ENCODE measurements at places on chromosomes 16 and 17.

GRCh38 chr17:37225465-37225864 is 150.3 kb upstream of the C17orf78 start:
- no peak for DNase-seq

GRCh38 chr17:3889325-3890012 is 3.4 kb downstream of the CAMKK1 start:
- DNase-seq = no peak

- no peak for DNase-seq
Observed at GRCh38 chr16:88844419-88845036, 12.2 kb downstream of the GALNS start.

DNA sequence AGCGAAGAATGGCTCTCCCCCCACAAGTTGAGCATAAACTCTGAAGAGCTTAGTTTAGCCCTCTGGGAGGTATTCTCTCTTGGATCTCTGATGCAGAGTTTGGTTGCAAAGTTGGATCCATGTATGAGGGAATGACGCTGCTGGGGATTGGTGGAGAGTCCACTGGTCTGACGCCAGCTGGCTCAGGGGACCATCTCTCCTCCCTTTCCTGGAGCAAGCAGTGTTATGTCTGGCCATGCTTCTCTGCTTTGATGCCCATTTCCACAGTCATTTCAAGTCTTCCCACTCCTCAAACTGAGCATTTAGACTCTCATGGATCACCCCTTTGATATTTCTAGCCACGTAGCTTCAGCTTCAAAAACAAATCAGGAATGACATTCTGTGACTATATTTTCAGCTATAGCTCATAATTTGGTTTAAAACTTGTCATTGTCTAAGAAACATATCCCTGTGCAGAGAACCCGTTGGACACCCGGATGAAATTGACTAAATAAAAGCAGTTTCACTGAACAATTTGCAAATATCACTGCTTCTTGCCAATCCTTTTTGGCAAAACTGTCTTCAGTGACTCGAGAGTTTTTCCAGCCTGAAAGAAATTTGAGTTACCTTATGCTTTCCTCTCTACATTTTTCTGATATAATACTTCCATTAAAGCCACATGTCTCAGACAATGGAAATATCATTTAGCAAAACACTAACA is 193.4 kb upstream of the CDH11 start:
- DNase-seq = peak; percentile 90

DNA sequence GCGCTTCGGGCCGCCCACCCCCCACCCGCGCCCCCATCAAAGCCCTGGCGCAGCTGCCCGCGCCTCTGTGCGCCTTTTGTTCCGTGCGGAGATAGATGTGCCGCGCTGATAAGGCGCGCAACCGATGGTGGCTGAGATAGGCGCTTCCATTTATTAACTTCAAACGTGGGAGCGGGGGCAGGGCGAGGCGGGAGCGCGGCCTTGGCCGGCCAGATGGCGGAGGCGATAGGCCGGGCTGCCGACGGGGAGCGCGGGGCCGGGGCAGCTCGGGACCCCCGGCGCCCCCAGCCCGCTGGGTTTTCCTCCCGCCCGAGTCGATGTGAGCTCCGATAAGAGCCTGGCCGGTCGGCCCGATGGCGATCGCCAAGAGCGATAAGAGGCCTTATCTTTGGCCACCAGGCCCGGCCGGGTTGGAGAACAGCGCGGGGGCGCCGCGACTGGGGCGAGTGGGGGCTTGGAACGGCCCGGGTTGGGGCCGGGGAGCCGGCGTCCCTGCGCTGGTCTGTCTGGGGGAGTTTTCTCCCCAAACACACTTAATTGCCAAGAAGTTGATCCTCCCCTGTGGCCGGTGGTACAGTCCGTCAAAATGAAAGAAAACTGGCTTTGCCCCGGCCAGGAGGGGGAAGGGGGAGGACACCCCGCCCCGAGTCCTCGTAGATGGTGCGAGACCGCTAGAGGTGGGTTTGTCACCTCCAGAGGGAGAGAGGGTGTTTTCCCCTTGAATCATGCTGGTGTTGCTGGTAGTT is 2.7 kb downstream of the ZFPM1 start:
- DNase-seq = no peak

DNA sequence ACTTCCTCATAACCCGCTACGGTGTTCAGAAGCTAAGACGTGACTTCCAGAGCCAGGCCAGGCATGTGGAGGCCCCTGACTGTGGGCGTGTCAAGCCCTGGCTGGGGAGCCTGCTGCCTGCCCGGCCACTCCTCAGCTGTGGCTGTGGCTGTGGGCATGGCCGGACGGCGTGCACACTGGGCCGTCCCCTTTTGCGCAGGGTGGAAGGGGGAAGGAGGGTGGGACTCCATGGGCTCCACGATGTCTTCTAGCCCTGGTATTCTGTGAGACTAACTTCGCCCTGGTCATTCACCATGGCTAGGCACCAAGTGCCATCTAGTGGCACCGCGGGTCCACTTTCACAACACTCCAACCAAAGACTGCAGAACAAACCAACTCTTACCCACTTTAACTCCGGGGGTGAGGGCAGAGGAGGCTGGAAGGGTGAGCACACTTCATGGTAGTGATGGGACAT is 67.9 kb downstream of the N4BP1 start:
- DNase-seq = peak; percentile 66

DNA sequence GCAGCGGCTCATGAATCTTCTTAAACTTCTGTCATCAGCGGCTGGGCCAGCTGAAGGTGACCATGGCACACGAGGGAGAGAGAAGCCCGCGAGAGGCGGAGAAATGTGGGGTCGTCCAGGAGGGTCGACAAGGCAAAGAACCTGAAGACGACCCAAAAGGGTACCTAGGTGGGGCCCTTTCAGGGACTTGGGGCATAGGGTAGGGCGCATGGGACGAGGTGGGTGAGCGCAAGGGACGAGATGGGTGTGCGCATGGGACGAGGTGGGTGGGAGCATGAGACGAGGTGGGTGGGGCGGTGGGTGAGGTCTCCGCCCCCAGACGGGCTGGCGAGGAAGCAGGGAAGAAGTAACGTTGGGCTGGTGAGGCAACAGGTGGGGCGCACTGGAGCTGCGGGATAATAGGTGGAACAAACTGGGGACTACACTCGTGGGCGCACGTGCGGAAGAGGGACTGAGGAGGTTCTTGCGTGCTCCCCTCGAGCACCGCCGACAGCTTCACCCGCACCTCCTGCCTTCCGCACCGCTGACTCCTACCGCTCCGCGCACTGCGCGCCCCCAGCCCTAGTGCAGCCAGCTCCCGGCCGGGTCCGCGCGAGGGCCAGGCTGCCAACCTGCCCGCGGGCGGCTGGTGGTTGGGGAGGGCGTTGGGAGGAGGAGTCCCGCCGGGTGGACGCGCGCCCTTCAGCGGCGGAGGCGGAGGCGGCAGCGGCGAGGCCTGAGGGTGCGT is 23.2 kb upstream of the CRYM start:
- DNase-seq = peak; percentile 61

DNA sequence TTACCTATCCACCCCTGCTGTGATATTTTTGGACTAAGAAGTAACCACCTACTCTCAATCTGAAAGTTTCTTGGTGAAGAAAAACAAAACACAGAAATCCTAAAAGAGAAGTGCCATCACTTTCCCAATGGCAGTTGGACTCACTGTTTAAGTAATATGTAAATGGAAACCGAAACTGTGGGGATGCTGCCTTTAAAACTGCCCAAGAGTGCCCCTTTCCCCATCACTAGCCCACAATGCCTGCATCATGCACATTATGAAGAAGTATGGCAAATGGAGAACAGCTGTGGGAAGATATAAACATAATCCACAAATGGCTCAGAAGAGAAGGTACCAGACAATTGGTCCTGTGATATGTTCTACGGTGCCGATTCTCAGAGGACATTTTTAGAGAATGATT is 33.5 kb upstream of the SLC6A2 start:
- no peak for DNase-seq

- DNase-seq = no peak
Observed at GRCh38 chr17:59347975-59348391, 16.5 kb downstream of the YPEL2 start.

GRCh38 chr17:50884439-50885311 is 18.5 kb upstream of the TOB1 start:
- DNase-seq = no peak

DNA sequence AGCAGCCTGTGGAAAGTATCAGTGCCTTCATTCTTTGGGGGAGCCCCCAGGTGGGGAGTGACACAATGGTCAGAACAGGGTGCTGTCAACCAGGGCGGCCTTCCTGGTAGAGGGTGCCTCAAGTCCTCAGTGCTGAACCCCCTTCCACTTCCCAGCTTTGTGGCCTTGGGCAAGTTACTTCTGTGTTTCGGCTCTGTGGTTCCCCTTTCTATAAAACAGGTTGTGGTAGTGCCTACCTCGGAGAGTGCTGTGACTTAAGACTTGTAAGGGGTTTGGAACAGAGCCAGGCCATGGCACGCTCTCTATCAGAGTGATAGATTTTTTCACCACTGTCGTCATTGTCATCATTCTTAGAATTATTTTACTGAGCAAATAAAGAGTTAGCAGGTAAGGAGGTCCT is 141.1 kb downstream of the CCDC182 start:
- DNase-seq = no peak

DNA sequence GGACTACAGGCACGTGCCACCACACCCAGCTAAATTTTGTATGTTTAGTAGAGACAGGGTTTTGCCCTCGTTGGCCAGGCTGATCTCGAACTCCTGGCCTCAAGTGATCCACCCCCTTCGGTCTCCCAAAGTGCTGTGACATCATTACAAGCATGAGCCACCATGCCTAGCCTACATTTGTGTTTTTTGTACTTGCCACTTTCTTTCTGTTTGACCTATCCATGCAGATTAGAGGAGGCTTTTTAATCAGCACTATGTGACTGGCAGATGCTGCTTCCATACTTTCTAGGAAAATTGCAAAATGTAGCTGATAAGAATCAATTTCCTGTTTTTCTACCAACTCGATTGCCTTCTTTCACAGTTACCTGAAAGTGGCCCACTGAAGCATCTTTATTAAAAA is 57.3 kb downstream of the B9D1 start:
- no peak for DNase-seq

All from left hindlimb (tissue), 1 donor.